T-helper 1 cell (primary cell): ENCODE measurements at places on chromosomes 11 and 22.

DNA sequence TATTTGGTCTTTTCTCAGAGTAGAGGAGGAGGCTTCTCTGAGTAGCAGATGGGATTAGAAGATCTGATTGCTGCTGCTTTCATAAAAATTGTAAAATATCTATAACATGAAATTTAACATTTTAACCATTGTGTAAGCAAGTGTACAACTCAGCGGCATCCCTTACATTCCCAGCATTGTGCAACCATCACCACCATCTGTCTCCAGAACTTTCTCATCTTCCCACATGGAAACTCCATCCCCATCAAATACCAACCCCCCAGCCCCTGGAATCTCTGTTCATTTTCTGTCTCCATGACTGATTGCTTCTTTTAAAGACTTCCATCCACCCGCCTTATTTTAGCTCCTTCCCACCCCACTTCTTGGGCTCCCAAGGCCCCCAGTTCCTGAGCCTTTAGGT, 32.3 kb downstream of the MRGPRD start:
- DNase-seq, result no peak

GRCh38 chr11:91243051-91243450, 981.6 kb upstream of the FAT3 start:
- no peak for DNase-seq

GRCh38 chr11:65577756-65578109, 1.9 kb downstream of the EHBP1L1 start:
- no peak for DNase-seq

GRCh38 chr11:74543991-74544390, 48.4 kb upstream of the POLD3 start:
- no peak for DNase-seq

DNA sequence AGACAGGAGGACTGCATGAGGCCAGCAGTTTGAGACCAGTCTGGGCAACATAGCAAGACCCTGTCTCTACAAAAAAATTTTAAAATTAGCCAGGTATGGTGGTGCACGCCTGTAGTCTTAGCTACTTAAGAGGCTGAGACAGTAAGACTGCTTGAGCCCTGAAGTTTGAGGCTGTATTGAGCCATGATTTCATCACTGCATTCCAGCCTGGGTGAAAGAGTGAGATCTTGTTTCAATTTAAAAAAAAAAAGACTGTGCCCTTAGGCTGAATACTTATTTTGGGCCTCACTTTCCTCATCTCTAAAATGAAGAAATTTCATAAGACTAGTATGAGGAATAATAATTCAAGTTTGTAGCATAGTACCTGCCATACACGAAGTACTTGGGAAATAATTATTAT, 6.9 kb downstream of the AQP11 start:
- no peak for DNase-seq

GRCh38 chr22:24952837-24953383, 394 bp downstream of the KIAA1671 start:
- no peak for DNase-seq

DNA sequence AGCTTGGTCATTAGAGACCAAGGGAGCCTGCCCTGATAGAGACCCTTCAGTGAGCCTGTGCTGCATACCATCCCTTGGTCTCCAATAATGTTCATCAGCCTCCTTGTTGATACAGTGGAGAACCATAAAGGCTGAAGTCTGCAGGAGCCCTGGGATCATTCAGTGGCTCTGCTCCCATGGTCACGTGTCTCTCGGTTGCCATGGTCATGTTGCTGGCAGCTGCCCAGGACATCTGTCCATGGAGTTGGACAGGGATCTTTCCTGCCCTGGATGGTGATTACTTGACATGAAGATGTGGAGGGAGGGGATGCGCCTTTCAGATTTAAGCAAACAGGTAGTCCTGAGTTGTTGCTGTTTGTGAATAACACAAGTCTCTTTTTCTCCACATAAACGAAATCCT, 38.2 kb downstream of the CYB5R2 start:
- no peak for DNase-seq

DNA sequence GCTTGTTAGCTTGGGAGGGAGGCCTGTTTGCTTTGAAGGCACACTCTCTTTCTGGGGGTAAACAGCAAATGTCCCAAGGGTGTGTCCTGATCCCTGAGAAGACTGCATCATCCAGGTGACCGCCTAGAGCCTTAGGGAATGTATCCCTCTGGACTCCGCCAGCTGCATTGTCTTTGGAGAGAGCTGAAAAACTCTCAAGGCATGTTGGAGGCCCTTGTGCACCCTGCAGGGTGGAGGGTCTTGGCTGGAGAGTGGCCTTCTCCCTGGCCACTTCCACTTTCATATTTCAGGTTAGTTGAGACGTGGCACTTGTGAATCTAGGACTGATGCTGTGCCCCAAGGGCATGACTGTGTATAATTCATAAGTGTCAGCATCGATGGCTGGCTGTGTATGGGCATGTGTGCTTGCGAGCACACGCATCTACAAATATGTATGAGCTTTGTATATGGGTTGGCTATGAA, 70.6 kb downstream of the ZBTB16 start:
- DNase-seq, result no peak
